ENCODE measurements at places on chromosomes 4 and X.

DNA sequence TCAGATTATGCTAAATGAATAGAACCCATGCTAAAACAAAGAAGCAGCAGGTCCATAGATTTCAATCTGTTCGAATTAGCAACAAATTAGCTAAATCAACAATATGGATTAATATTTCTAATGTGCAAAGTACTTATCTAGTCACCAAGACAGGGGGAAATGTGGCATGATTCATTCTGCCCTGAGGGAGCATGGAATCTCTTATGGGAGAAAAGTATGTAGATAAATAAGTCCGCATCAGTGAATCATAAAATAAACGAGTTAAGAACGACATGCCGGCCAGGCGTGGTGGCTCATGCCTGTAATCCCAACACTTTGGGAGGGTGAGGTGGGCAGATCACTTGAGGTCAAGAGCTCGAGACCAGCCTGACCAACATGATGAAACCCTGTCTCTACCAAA is 102.1 kb downstream of the ANOS1 start:
- DNase-seq = no peak

DNA sequence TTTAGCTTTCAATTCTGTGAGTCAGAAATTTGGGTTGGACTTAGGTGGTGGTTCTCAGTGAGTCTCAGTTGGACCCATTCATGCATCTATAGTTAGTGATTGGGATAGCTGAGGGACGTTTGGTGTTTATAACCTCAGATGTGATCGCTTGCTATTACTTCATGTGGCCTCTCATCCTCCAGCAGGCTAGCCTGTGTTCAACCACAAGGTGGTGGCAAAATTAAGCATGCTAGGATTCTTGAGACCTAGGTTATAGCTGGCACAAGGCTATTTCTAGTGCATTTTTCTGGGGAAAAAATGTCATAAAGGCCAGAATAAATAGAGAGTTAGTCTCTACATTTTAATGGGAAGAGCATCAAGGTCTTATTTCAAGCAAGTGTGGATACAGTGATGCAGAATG is 10.9 kb upstream of the GRPR start:
- no peak for DNase-seq

- DNase-seq = no peak
Observed at GRCh38 chrX:68417651-68418050, 15.6 kb downstream of the OPHN1 start.

- no peak for DNase-seq
Observed at GRCh38 chr4:5993876-5994811, 24.1 kb downstream of the C4orf50 start.

DNA sequence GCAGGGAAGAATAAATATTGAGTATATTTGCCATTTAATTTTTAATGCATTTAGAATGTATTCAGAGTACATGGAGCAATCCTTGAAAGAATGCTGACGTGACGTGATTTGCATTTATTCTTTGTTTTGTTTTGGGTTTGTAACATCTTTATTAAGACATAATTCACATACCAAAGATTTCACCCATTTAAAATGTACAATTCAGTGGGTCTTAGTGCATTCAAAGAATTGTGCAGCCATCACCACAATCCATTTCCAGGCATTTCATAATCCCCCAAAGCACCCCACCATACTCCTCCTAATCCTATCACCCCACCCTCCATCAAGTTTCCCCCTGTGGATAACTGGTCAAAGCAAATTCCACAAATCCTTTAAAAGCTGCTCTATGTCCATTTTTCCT is 87.4 kb downstream of the FAM9B start:
- no peak for DNase-seq

GRCh38 chr4:38037612-38038011 is 77.4 kb downstream of the PTTG2 start:
- no peak for DNase-seq

- no peak for DNase-seq
Observed at GRCh38 chrX:124269881-124270280, 62.6 kb upstream of the TEX13D start.

- no peak for DNase-seq
Observed at GRCh38 chrX:133574716-133575115, 159.4 kb upstream of the GPC4 start.

DNA sequence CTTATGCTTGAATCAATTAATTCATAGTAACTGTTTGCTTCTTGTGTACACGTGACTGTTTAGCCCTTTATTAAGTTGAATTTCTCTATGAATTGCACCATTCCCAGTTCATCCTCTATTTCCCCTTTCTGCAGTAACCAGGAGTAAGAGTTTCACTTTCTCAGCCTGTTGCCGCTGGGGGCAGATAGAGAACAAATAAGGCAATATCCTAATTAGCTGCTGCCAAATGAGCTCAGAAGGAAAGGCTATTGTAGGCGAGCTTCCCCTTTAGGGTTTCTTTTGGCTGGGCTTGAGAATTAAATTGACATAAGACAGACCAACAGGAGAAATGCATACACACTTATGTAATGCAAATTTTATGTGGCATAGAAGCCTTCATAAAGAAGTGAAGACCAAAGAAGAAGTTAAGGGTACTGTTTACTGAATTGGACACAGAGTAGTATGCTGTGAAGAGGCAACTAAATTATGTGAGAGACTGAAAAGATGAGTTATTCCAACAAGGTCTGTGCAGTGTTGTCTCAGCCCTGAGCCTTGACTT is 1594.7 kb downstream of the TECRL start:
- DNase-seq = no peak

DNA sequence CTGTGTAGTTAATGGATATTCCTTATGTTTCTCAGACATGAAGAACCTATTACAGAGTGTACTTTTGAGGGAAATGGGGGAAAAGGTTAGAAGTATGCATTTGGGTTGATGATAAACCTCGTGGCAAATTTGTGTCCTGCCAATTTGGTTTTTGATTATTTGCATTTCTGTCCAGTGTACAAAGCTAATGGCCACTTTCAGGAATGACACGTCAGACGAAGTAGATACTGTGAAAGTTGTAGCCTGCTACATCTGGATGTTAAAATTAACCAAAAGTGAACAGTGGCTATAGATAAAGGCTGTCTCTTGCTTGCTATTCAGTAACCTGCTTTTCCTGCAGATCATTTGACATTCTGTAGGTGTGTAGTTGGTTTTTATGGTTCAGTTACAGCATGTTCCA is 1.0 kb downstream of the PRDX4 start:
- no peak for DNase-seq

- no peak for DNase-seq
Observed at GRCh38 chrX:150781677-150782076, 88.5 kb downstream of the MTMR1 start.

DNA sequence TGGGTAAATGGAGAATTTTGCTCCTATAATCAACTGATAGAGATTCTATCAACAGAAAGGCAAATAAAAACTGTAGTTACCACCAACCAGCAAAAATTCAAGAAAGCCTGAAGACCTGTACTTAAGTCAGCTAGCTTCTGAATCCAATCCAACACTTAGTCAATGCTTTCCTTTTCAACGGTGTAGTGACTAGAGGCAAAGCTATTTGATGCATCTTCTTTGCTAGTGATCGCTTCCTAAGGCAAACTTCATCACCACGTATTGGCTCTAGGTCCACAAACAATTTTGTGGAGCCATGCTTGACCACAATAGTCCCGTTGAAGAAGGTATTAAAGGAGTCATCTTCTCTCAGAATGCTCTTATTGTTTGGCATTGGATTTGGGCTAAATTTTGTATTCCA is 25.0 kb upstream of the UBA6 start:
- no peak for DNase-seq

All from activated T-cell treated with anti-CD3 and anti-CD28 coated beads for 24 hours (primary cell).